ENCODE measurements at places on chromosomes 4 and X. TPM values are rescaled to one million over a fixed set of nuclear protein-coding genes. Genes with fewer than 3 reads are reported as not detected.

Gene BST1
- polyA plus RNA-seq = 15.1 TPM

Gene ABCG2
- polyA plus RNA-seq = 8.5 TPM

Gene AMOT
- polyA plus RNA-seq = 64.8 TPM

GRCh38 chr4:62053974-62054373 lies 853.8 kb downstream of the ADGRL3 start:
- DNase-seq = no peak

DNA sequence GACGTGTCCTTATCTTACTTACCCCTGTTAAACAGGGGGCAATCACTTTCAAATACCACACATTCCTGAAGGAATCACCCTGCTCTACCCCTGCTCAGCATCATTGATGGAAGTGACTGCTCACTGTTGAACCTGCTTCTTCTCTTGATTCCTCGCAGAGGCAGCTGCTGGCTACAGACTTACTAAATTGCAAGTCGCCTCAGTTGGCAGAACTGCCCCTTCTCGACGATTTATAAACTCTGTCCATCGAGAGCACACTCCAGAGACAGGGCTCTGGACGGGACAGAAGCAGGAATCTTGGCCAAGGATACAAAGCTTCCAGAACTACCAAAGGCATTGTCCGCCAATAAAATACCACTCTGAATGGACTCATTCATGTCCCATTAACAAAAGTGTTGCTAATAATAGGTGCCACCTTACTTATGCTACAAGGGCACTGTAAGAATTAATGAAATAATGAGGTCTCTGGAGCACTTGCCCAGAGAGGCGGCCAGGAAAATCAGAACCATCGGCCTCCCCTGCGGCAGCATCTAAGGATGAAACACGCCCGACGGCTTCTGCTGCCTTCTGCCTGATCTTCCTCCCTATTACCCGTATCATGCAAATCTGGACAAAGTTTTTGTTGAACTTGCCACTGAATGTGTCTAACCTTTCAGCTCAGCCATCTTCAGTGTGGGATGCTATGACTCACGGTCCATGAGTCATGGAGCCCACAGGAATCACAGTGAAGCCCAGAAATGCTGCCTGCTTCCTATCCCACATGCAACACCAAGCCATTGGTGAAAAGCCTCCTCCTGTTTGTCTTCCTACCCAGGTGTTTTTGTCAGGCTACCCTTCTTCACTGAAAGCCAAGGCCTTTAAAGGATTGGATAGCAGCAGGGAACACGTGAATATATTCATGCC lies 164.9 kb downstream of the MAML3 start:
- DNase-seq = no peak

DNA sequence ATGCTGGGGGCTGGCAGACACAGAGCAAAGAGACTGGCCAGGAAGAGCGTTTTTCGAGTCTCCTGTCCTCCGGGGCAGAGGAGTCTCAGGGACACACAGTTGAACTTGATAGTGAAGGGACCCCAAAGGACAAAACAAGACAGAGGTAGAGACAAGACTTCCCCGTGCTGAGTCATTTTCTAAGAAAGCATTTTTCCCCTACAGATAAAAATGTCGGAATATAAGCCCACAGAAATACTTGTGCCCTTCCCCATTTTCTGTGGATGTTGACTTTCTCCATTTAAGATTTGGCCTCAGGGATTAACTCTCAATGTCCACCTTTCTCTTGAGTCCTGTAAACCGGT lies 523 bp upstream of the BTK start:
- DNase-seq = no peak

DNA sequence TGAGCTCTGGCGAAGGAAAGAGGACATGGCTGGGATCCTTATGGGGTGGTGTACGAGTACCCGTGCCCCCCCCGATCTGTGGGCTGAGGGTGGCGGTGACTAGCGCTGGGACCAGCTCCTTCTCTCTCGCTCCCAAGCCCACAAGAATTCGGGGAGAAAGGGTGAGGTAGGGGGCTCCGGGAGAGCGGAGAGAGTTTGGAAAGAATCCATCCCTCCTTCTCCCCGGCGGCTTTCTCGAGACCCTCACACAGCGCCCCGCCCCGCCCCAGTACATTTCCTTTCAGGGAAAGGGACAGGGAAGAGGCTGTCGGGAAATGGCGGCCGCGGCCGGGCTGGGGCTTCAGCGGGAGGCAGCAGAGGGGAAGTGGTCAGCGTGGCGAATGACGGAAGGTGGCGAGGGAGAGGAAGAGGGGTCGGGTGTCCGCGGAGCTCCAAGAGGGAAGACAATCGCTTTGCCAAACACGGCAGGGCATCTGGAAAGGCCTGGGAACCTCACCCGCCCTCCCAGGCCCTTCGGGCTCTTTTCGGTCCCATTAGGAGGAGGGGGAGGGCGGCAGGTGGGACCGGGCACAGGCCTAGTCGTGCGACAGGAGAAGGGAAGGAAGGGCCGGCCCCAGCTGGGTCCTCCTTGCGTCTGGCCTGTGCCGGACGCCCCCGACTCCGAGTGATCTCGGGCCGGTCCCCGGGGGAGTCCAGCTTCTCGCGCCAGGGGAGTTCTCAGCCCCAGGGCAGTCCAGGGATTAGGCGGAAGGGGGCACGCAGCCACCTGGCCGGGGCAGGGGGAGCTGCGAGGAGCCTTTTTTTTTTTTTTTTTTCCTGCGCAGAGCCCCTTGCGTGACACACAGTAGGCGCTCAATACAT lies 10.2 kb downstream of the HNRNPH2 start:
- no peak for DNase-seq

All from right renal cortex interstitium (tissue), 3 donors.